Liver (tissue), 10 donors: ENCODE measurements at places on chromosomes 6 and 20. TPM values are rescaled to one million over a fixed set of nuclear protein-coding genes. Genes with fewer than 3 reads are reported as not detected.

SNAI1 gene
- polyA plus RNA-seq, result 0.44 TPM

DNMT3B gene
- 0.36 TPM for polyA plus RNA-seq

DNA sequence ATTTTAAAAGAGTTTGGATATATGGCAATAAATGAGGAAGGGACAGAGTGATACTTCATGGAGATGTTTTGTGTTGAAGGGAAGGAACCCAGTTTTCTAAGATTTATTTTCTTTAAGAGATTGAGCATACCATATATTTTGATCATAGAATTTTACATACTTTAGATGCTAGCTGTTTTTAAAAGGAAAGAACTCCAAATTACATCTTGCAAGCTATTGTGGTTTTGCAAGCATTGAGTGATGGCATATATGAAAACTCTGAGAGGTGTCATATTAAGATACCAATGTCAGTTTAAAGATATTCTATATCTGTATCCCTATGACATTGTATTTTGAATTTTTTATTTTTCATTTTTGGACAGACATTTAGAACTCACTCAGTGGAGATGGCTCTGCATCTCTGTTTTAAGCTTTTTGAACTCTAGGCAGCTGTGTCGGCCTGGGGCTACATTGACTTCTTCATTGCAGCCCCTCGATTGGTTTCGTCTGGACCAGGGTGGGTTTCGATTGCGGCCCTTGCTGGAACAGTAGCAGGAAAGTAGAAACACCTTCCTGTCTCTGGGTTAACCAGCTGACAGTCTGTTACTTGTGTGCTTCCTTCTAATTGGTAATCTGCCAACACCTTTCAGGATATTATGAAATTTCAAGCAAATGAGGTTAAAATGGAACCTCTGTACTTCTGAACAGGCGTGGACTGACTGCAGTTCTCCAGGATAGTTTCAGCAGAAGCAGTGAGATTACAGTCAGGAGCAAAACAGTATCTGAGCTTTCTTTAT lies 14.0 kb downstream of the IGF2R start:
- H3K4me1 ChIP-seq, result peaks cover 63% of the 10 kb centered on the region
- peak overlapping the region; percentile 73 for H3K27ac ChIP-seq
- no peaks in the 10 kb centered on the region for H3K27me3 ChIP-seq
- H3K36me3 ChIP-seq, result no peaks in the 10 kb centered on the region

- no peaks in the 10 kb centered on the region for H3K27me3 ChIP-seq
- no peak overlapping the region for H3K27ac ChIP-seq
- H3K36me3 ChIP-seq, result peaks cover 8% of the 10 kb centered on the region
- no peak for DNase-seq
These were observed 29.6 kb downstream of the MDN1 start for GRCh38 chr6:89789980-89790379.

DNA sequence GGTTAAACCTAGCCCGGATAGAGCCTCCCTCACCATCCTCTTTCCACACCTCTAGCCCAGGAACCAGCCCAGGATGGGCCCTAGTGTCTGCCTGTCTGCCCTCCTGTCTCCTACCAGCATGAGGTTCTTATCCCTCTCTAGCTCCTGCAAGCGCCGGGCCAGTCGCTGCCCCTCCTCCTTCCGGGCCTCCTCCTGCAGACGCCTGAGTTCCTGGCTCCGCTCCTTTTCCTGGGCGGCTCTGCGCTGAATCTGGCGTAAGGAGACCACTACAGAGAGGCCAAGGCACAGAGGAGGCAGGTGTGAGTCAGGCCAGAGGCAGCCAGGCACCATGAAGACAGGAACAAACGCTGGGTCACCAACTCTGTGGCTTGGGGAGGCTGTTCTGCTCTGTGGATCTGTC lies 4.3 kb upstream of the PSORS1C2 start:
- H3K27ac ChIP-seq, result no peak overlapping the region
- H3K4me3 ChIP-seq, result no peak overlapping the region
- no peaks in the 10 kb centered on the region for H3K4me1 ChIP-seq

- peaks cover 4% of the 10 kb centered on the region for H3K27me3 ChIP-seq
- H3K27ac ChIP-seq, result no peak overlapping the region
- H3K4me1 ChIP-seq, result no peaks in the 10 kb centered on the region
- H3K36me3 ChIP-seq, result no peaks in the 10 kb centered on the region
These were observed 70.0 kb downstream of the LAMA2 start for GRCh38 chr6:128952902-128953301.
